ENCODE measurements at places on chromosomes 7 and 10.

- no peak for DNase-seq
Measured at GRCh38 chr7:24574386-24574785, 1.1 kb downstream of the PALS2 start.

DNA sequence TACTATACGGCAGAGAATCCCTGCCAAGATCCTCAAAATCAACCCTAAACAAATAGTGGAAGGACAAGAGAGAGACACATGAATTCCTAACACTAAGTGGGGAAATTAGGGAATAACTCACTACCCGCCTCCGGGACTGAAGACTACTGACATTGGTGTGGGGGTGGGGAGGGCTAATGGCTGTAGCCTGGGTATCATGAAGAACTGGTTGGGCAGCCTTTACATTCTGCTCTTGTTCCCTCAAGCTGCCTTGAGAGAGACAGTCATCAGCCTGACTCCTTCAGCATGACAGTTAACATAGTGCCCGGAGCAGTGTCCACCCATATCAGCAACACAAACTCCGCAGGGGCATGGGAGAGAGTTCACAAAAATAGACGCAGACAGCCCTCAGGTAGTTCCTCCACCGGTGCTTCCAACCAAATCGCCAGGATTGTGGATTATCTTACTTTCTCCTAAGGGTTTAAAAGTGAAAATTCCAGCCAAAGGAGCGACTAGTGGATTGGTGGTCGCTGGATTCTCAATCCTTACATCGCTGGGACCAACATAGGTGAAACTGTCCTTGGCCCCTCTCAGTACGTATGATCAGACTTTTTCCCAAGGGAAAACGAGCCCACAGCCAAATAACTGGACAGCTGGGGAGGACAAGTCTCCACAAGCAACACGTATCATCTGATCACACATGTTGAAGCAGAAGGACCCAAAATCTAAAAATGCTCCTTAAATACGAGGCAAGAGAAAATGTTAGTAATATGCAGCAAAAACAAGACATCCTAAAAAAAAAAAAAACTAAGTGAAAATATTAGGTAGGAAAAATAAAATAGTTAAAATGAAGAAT lies 22.6 kb downstream of the TMEM254 start:
- no peak for DNase-seq

DNA sequence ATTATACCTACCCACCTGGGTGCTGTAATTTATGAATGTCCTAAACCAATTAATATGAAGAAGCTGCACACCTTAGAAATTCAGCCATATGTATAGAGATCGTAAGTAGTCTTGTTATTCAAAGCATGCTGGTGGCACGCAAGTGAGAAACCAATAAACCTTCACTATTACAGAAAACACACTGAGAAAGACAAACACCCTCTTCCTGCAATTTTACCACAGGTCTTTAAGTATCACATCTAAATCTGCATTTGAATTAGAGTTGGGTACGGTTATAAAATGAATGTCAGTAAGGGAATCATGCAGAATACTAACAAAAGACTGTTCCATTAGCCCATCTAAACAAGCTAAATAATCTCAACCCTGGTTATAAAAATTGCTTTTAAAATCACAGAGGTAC lies 33.8 kb downstream of the CCNJ start:
- no peak for DNase-seq

DNA sequence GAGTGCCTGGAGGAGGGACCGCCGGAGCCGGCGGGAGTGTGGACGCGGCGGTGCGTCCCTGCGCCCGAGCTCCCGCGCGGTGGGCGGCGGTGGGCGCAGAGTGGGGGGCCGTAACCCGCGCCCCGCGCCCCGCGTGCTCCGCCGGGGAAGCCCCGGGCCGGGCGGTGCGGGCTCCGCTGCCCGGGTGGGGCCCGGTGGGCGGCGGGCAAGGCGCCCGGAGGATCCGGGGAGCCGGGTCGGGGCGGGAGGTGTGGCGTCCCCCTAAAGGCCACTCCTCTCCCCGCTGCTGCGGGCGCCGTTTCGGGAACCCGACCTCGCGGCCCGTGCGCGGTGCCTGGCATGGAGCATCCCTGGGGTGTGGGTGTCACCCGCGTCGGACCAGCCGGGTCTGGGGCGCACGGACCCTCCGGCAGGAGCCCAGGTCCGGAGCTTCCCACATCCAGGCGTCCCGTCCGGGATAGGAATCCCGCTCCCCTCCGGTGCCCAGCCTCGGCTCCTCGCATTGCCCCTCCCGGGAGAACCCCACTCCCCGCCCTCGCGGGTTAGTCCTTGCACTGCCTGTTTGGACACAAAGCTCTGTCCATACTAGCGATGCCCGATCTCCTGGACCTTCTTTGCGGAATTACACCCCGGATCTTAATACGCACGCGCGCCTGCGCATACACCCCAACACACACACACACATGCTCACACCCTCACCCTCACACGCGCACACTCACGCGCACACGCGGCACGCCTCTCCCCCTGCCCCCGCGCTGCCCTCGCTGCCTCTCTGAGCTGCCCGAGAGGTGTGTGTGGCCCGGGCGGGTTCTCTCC lies 723 bp downstream of the MTURN start:
- DNase-seq: peak; percentile 42

DNA sequence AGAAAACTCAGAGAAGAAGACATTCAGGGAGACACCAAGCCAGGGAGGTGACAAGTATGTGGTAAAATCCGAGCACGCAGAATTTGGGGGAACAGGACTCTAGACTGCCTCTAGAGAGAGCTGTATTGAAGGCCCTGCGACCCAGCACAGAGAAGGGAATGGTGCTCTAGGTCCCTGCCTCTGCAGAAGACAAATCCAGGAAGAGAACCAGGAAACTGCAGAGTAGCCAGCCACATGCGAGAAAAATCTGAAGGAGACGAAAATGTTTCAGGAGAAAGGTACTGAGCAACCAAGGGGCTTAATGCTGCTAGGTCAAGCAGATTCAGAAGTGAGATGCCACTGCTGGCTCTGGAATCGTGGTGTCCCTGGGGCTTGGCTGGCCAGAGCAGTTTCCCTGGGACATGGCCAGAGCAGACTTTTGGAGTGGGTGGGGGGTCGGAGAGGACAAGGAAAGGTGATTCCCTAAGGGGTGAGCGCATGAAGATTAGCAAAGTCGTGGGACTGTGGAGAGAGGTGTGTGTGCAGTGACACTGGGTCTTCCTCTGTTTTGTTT lies 158.0 kb upstream of the KLF6 start:
- no peak for DNase-seq

DNA sequence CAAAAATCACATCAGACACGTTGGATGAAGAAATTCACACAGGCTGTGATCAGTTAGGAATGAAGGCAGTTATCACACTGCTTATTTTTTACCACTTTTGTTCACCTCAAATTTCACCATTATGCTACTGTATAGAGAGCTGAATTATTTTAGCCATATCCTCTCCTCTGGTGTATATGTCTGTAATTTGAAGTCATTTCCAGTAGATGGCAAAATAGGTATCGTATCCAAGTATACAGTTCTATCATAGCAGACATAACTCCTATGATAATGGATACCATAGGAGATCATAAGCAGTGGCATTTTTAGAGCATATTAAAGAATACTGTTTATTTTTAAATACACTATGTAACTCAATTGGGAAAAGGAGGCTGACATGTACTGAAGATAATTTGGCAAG lies 909.7 kb downstream of the DNAJB9 start:
- no peak for DNase-seq

DNA sequence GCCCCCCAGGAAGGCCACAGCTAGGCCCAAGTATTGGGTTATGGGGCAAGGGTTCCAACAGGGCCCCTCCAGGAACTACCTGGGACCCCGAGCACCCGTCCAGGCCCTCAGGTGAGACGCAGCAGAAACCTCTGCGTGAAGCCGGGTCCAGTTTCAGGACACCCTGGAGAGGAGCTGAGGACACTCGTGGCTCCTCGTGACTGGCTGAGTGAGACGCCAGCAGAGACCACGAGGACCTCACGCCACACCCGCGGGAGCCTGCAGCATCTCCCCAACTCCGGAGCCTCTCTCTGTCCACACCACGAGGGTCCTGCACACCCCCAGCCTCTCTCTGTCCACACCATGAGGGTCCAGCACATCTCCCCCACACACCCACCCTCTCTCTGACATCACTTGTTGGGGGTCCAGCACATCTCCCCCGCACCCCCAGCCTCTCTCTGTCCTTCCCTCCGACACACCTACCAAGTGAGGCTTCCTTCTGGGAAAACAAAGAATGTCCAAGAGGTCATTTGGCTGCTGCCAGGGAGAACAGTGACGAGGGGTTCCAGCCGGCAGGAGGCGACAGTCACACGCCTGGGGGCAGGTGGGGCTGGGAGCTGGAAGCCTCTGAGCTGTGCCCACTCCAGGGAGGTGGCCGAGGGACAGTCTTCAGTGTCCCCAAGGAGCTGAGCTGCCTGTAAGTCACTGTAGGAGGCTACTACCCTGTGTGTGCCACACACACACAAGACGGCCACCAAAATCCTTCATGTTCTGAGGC lies 46.1 kb upstream of the PPP2R2D start:
- no peak for DNase-seq

- no peak for DNase-seq
Measured at GRCh38 chr10:29691564-29692072, 56.8 kb upstream of the SVIL start.

DNA sequence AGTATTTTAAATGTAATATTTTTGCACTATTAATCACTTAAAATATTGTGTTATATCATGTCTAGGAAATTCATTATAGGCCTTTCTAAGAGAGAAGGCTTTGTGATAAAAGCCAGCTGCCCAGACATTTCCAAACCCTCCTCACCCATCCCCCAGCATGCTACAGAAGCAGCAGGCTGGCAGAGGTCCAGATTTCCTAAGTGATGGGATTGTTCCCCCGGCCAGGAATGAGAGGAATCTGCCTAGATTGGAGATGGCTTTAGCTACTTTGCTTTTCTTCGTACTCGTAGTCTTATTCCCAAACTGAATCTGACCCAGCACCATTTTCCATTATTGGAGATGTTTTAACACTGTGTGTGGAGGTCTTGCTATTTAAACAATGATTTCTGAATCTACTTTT lies 29.4 kb downstream of the CDK14 start:
- DNase-seq: no peak

DNA sequence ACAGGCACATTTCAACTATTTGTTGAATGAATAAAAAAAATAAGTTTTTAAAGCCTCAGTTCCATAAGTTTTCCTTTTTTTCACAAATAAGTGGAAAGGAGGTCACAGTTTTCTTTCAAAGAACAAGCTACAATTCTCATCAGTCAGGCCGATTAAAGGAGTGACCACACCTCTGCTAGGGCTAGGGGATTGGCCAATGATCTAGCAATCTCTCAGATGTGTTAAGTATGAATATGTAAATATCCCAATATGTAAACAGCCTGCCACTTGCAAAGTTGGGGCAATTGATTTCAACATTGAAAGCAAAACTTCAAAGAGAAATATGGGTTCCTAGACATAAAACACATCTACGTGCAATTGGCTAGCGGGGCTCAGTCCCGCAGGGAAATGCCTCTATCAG lies 614.9 kb downstream of the KCNMA1 start:
- DNase-seq: no peak

GRCh38 chr7:99767662-99768061 lies 16.3 kb downstream of the CYP3A4 start:
- peak; percentile 60 for DNase-seq

- DNase-seq: no peak
Measured at GRCh38 chr10:102504179-102504975, 605 bp downstream of the SUFU start.

DNA sequence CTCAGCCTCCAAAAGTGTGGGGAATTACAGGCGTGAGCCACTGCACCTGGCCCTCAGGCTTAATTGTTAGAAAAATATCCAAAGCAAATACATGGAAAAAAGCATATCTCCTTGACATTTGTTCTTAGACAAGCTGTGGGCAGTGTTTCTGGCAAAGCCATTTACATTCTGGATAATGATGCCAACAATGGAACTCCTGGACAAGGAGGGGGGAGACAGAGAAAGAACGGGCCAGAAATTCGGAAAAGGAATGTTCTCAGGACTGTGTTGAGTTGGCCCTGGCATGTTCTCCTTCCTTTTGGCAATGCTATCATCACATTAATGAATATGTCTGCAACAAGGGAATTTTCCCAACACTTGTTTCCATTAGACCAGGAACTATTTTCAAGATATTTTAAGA lies 88.7 kb downstream of the UBE2H start:
- DNase-seq: no peak

DNA sequence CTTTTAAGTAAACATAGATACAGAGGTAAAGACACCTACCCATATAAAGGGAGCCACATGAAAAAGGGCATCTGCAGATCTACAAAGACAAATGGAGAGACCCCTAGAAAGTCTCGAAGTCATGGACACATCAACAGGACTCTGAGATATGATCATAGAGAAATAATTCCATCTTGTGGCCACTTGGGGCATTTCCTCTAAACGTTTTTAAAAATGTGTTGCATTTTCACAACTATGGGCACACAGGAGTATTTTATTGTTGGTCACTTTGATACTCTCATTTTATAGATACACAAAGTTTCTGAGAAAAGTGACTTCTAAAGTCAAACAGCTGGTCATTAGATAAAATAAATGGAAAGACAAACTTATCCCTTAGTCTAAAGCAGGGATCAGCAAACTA lies 87.1 kb downstream of the CRTAC1 start:
- no peak for DNase-seq

- DNase-seq: peak; percentile 40
Measured at GRCh38 chr10:26544932-26545331, 106.8 kb downstream of the APBB1IP start.

DNA sequence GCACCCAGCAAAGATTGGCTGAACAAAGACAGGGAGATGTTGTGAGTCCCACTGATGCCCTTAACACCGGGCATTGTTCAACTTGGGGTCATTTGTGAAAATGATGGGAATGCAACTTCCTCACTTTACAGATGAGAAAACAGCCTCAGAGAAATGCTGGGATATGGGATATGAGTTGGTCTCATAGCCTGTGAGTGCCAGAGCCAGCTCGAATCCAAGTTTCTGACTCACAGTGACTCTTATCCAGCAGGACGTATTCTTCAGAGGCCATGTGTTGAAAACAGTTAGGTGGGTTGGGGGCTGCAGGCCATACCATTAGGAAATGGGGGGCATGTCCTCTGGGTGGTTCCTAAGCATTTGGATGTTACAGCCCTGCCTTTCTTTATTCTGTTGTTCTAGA lies 45.2 kb downstream of the KIAA1217 start:
- no peak for DNase-seq

- DNase-seq: peak; percentile 99
Measured at GRCh38 chr7:44046321-44047061, 2.0 kb downstream of the DBNL start.

- DNase-seq: no peak
Measured at GRCh38 chr7:47531584-47532492, 50.1 kb downstream of the TNS3 start.
